CD4-positive, alpha-beta T cell treated with Interleukin-6 for 4 hours (primary cell): ENCODE measurements at places on chromosomes 4 and X.

DNA sequence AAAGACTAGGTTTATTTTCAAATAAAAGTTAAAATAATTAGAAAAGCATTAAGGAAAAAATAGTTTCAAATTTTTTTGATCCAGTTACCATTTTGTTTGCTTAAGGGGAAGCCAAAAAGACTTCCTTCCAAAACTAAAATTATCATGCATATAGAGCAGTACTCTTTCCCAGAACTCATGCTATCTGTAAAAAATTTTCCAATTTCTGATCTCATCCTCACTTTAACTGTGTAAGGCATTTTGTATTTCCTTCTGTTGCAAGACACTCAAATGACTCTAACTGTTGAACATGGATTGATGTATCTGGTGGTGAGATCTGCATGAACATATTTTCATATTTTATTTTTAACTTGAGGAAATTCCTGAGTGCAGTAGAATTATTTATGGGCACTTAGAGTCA lies 150.1 kb downstream of the ADAM29 start:
- DNase-seq, result no peak

DNA sequence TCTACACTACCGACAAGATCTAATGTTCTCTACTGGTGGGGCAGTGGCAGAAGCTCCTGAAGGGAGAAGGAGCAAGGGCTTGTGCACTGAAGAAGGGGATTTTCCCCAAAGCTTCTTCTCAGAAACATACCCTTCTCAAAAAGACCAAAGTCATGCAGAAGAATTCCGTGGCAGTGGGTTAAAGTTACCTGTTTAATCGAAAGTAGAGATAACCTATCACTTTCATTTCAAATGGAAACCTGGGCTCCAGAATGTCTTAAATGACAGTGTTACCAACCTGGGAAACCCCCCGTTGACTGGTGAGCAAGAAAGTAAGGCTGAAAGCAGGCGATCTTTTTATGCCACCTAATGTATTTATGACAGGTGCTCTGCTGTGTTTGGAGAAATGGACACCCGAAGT lies 92.5 kb upstream of the TEX13D start:
- DNase-seq, result peak; percentile 20

GRCh38 chrX:138026211-138026610 lies 460.3 kb downstream of the ZIC3 start:
- no peak for DNase-seq

DNA sequence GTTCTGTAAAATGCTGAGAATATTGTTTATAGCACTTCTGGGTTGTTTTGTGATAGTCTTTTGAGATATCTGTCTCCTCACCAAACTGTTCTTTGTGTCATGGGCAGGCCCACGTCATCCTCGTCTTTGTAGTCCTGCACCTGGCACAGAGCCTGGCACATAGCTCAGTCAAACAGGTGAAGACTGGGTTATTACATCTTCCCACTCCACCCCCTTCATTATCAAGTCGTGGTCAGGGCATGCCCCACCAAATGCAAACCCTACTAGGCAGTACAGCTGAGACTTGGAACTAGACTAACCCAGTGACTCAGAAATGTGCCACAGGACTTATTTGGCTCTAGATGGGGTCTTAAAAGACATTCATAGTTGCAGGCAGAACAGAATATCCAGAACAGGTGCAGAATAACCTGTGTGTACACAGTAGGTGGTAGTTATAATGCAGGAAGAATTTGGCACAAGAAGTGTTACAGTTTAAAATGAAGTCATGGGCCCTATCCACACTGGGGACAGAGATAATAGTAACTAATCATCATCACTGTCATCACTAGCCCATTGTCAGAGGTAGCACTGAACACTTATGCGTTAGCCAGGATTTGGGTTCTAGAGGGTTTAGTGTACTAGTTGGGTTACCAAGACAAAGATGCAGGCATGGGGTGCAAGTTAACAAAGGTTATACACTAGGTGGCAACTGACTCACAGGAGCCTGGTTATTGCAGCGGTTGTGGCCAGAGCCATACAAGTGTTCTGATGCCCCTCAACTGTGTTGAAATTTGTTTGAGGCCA lies 74.9 kb downstream of the TBL1X start:
- no peak for DNase-seq

DNA sequence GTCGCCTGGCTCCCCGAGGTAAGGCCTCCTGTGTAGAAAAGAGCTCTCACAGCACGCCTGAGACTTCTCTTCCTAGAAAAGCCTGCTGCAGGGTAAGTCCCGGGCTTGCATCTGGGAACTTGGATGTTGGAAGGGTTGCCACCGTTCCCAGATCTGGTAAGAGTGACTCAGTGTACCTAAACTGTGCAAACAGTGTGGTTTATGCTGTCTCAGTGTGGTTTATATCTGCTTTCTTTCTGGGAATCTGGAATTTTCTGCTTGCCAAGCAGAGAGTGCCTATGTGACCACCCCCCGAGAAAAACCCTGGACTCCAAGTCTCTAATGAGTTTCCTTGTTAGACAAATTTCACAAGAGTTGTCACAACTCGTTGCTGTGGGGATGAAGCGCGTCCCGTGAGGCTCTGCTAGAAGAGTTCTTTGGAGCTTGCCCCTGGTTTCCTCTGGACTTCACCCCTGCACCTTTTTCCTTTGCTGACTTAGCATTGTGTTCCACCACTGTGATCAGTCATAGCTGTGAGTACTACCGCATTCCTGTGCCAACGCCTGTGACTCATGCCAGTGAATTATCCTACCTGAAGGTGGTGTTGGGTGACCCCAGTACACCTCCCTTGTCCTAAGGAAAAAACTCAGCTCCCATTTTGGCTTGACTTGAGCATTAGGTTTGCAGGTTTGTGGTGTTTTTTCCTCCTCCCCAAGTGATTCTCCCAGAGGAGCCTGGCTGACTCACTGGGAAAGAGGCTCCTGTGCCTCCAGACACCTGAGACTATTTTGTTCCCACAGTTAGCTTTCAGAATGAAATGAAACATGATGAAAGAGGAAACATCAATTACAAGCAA lies 14.5 kb downstream of the SLC2A9 start:
- no peak for DNase-seq

- DNase-seq, result no peak
Observed at GRCh38 chr4:141028024-141028529, 105.2 kb downstream of the RNF150 start.

DNA sequence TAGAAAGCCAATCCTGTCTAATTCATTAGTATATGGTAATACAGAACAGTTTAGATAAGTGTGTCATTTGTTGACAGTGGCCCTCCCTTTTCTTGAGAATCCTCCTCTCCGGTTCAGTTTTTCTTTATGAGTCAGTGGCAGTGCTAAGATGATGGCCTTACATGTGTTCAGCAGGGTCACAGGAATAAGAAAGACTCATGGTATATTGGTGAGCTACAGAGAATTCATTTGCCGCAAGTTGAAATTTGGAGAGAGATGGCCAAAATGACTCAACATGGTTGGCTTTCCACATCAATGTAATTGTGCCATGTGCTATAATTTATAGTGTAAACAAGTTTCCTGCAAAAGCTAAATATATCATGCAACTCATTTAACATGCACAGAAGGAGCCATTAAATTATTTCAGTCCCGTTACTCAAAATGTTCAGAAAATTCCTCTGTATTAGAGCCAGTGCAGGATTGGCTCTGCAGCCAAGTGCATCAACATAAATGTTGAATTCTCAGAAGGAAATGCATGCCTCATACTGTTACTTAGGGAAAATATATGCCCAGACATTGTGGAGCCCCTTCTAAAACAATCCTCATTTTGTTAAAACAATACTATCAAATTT lies 374.3 kb downstream of the AFF2 start:
- no peak for DNase-seq

- no peak for DNase-seq
Observed at GRCh38 chr4:8181119-8181518, 18.0 kb upstream of the SH3TC1 start.

DNA sequence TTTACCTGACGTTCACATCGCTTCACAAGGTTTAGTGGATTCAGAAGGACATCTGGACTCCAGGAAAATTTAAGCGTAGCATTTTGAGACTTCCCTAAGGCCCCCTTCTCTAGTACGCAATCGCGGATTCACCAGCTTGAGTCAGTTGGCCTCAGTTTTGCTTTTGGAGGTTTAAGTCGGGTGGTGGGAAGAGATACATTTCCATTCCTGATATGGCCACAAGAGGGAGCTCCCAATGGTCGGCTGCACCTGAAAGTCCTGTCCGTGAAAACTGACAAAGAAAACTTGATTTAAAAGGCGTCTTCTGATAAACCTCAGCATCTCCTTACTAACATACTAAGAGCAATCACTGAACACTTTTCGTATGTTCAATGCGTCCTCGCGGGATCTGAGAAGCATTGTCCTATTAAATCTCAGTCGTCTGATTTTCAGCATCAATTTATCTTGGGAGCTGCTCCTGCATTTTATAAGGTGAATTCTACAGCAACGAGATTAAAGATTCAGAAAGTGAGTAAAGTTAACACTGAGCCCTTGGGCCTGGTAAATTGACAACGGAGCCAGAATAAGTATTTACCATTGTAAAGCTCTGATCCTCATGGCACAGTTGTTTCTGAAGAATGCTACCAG lies 50.6 kb downstream of the LGI2 start:
- DNase-seq, result peak; percentile 34

DNA sequence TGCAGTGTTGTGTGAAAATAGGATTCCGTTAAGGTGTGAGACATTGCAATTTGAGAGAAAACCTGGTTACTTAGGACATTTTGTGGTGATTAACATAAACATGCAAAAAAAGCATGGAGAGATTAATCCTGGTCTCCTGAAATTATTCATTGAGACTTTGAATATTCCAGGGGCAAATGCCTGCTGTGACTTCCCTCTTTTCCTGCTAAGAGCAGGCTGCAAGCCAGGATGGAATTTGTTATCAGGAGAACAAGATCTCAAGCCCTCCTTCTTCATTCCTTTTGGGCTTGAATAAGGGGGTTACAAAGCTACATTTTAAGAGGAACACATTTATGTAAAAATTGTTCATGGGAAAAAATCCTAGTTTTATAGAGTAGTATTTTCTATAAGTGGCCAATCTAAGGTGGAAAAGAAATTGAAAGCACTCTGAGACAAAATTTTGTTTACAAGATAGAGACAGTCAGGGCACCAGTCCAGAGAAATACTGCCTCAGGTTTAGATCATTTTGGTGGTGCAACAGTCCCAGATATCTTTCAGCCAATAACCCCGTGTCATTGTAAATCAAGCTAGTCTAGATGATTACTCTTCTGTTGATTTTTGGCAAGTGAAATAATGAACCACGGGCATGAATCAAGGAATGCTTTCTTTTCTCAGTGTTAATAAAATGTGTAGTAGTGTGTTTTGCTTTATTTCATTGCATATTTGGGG lies 1528.3 kb upstream of the AGA start:
- DNase-seq, result no peak

- DNase-seq, result no peak
Observed at GRCh38 chr4:137000432-137000831, 531.9 kb downstream of the PCDH18 start.

- DNase-seq, result no peak
Observed at GRCh38 chr4:153246446-153247115, 42.3 kb downstream of the TRIM2 start.

DNA sequence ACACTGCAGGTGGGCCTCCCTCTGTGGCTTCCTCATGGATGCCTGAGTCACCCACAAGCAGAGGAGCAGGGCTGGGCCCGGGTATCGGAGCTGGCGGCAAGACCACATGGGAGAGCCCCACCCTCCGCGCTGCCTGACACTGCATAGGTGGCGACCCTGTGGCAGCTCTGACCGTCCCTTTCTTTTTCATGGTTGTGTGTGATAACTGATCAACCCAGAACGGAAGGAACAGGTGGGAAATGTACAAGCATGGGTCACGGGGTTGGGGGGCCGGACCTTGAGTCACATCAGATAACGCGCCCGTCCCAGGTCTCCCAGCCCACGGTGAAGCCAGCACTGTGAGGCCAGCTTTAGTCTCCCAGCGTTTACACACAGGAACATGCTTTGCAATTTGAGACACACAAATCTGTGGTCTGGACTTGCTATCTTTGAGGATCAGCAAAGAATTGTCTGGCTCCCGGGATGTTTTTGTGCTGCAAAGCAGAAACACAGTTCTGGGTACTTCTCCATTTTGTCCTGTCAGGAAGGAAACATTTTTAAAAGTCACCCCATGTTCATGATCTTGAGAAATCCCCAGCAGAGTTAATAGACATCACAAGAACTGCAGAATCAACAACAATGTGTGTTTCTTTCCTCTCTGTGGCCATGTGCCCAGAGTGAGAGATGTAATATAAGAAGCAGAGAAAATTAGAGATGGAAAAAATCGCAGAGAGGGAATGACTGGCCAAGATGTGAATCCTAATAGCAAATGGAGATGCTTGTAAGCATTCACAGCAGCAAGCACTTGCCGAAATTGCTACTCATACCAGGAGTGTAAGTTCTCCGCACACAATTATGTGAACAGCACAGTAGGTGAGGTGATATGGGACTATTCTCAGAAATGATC lies 70.1 kb upstream of the CBR4 start:
- DNase-seq, result no peak

DNA sequence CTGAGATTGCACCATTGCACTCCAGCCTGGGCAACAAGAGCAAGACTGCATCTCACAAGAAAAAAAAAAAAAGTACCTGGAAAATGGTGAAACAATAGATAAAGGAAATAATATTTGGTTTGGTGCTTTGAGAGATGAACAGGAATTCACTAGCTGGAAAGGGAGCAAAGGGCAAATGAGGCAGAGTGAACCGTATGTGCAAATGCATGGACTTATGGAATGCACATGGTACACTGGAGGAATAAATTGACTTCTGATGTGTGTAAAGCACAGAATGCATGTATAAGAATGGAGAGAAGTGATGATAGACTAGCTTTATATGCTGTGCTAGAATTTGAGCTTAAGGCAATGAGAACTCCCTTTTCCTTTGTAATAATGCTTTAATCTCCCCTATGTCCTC lies 413.3 kb downstream of the SPRY1 start:
- DNase-seq, result no peak

- no peak for DNase-seq
Observed at GRCh38 chr4:168432419-168433146, 47.7 kb downstream of the DDX60L start.

GRCh38 chr4:139887962-139888735 lies 222.5 kb downstream of the MGST2 start:
- no peak for DNase-seq

DNA sequence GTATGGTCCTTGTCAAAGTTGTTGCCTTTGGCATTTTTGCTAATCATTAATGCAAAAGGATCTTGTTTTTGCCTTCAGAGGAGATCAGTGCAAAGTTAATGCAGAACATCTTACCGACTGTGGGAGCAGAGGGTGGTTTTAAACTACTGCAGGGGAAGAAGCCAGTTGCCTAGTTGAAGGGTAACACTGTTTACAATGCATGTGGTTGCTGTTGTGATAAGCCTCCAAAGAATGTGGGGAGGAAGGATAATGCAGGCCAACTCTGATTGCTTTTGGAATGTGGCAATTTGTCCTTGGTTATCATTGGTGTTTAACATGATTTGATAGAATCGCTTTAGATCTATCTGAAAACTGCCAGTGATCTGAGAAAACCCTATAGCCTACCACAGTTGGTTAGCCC lies 204.3 kb upstream of the TLL1 start:
- no peak for DNase-seq
